ENCODE measurements at places on chromosomes 4 and X.

GRCh38 chrX:30008031-30008430 lies 207.3 kb upstream of the MAGEB2 start:
- no peak for DNase-seq

- DNase-seq: no peak
These were observed 73.9 kb downstream of the KDR start for GRCh38 chr4:55051532-55051931.

- DNase-seq: no peak
These were observed 113.3 kb upstream of the CPEB2 start for GRCh38 chr4:14888790-14889572.

GRCh38 chr4:172232966-172233365 lies 419.8 kb downstream of the GALNTL6 start:
- no peak for DNase-seq

DNA sequence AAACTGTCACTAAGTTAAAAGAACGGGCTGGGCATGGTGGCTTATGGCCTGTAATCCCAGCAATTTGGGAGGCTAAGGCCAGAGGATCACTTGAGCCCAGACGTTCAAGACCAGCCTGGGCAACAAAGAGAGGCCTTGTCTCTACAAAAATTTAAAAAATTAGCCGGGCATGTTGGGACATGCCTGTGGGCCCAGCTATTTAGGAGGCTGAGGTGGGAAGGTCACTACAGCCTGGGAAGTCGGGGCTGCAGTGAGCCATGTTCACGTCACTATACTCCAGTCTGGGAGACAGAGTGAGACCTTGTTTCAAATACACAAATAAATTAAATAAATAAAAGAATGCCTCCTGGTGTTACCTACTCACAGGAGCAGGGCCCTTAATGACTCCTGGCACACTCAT lies 69.5 kb downstream of the APBB2 start:
- no peak for DNase-seq

DNA sequence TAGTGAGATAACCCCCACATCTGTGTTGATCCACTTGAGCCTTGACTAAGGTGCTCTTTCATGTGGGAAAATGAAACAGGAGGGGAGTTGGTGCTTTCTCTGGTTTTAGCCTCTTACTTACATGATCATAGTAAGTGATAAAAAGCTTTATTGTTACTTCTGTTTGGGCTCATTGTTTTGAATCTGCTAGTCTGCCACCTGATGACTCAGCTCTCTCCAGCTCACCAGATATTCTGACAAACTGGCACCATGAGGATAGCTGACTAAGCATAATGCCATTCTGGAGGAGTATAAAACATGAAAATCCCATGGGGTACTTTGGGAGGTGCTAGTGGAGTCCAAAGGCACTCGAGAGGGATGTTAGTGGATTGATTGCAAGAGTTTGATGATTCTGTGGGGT lies 824.0 kb downstream of the RAPGEF2 start:
- no peak for DNase-seq

DNA sequence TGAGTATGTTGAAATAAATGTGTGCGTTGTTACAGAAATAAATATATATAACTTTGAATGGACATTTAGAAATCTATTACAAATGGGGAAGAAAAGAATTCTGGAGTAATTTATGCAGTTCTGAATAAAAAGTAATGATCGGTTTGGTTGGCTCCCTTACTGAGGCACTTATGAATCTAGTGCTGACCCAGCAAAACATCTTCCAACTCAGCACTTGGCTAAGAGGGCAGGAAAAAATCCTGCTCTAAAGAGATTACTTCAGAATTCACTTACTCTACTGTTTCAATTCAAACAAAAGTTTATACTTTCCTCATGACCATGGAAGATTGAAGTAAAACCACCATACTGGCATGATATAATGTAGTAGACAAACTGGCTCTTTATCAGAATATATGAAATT lies 123.9 kb upstream of the RXFP1 start:
- no peak for DNase-seq

GRCh38 chr4:7625071-7625470 lies 190.3 kb upstream of the PSAPL1 start:
- no peak for DNase-seq
